Kidney capillary endothelial cell (primary cell): ENCODE measurements at places on chromosomes 16 and 17.

GRCh38 chr16:20781697-20782096 lies 17.9 kb downstream of the ACSM3 start:
- DNase-seq: no peak

DNA sequence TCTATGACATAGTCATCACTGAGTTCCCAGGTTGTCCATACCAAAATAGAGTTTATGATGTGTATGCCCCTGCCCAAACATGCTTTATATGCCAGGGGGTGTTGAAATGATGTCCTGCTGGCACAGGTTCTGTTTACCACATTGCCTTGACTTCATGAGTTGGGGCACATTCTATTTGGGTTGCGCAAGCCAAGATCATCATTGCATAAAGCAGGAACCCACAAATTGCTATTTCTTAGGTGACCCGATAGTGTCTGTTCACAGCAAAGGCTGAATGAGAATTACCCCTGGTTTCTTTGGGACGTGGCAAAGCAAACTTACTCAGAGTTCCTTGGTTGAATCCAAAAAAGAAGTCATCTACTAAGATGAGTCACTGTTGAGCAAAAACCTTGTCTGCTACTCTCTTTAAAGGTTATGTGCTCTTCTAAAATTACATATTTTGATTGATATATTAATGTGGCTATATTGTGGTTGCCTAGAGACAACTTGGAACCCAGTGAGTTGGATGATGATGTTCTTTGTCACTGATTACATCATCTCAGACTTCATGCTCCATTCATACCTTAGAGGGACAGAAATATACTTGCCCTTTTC lies 912.6 kb upstream of the SOX9 start:
- no peak for DNase-seq

DNA sequence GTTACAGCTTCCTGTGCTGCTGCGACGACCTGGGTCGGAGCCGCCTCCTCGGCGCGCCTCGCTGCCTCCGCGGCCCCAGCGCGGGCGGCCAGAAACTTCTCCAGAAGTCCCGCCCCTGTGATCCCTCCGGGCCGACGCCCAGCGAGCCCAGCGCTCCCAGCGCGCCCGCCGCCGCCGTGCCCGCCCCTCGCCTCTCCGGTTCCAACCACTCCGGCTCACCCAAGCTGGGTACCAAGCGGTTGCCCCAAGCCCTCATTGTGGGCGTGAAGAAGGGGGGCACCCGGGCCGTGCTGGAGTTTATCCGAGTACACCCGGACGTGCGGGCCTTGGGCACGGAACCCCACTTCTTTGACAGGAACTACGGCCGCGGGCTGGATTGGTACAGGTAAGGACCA lies 746 bp downstream of the HS3ST2 start:
- no peak for DNase-seq

DNA sequence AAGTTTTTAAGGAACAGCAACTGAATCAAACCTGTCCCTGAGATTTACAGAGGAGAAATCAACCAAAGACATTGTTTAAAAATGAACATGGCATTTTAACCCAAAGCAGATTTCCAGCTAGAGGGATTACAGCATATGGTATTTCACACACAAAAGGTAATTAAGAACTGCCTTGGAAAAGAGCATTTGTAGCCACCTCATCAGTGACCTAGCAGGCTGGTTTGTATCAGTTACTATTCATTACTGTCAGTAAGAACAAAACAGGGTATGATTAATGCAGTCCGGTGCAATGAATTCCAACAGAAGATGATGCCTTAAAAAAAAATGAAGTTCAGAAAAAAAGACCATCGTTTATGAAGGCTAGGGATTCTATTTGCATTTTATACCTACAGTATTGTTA lies 219.9 kb downstream of the CHD9NB start:
- DNase-seq: no peak

DNA sequence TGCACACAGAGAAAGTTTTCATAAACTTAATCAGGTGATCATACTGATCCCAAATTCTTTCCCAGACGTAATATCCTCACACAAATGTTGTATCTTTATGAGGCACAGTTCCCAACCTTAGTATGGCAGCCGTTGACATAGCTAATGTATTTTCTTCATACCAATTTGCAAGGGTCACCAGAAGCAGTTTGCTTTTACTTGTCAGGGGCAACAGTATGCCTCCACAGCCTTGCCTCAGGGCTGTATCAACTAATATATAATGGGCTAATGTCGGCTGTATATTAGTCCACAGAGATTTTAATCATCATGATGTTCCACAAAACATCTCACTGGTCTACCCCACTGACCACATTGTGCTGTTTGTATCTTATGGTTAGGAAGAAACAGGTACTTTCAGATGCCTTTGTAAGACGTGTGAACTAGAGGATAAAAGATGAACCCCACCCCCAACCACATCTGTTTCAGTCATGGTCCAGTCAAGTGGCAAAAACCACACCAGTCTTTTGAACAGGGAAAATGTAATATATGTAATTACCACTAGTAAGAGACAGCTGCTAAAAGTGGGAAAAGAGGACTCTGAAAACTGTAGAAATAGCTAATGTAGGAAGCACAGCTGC lies 55.2 kb downstream of the GAN start:
- DNase-seq: no peak

- DNase-seq: peak; percentile 69
These were observed 30.9 kb downstream of the TBCD start for GRCh38 chr17:82782657-82783207.

GRCh38 chr17:37671824-37672547 lies 28.7 kb upstream of the DDX52 start:
- no peak for DNase-seq

GRCh38 chr16:84780544-84781376 lies 39.0 kb upstream of the CRISPLD2 start:
- no peak for DNase-seq

- DNase-seq: no peak
These were observed 12.8 kb upstream of the RANGRF start for GRCh38 chr17:8275421-8276290.

DNA sequence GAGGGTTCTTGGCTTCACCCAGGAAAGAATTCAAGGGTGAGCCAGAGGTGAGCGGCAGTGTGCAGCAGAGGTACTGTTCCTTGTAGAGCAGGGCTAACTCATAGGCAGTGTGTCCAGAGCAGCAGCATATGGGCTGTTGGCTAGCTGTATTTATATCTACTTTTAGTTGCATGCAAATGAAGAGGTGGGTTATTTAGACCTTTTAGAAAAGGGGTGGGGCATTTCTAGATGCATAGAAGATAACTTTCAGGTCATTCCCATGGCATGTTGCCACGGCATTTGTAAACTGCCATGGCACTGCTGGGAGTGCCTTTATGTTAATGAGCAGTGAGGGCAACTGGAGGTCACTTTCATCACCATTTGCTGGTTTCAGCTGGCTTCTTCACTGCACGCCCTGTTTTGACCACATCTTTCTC lies 141.0 kb downstream of the STX8 start:
- DNase-seq: no peak

DNA sequence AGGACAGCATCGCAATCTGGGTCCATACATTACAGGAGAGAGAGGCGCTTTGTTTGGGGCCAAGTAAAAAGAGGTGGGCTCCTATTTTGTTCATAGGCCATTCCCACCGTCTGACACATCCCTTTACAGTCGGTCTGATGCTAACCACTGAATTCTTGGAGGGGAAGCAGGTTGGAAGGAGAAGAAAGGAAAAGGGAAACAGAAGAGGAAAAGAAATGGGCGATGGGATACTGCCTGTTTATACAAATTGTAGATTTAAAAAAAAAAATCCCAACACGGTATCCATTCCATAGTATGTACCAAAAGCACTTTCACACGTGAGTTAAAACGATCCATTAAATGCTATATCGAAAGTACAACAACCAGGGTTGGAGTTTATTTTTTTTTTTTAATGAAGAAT lies 4.0 kb upstream of the ZFHX3 start:
- DNase-seq: no peak

GRCh38 chr16:81928271-81928918 lies 82.9 kb downstream of the SDR42E1 start:
- DNase-seq: no peak

GRCh38 chr17:51487947-51488346 lies 227.6 kb downstream of the UTP18 start:
- DNase-seq: no peak

- no peak for DNase-seq
These were observed 13.4 kb upstream of the SULT1A1 start for GRCh38 chr16:28623172-28623711.

DNA sequence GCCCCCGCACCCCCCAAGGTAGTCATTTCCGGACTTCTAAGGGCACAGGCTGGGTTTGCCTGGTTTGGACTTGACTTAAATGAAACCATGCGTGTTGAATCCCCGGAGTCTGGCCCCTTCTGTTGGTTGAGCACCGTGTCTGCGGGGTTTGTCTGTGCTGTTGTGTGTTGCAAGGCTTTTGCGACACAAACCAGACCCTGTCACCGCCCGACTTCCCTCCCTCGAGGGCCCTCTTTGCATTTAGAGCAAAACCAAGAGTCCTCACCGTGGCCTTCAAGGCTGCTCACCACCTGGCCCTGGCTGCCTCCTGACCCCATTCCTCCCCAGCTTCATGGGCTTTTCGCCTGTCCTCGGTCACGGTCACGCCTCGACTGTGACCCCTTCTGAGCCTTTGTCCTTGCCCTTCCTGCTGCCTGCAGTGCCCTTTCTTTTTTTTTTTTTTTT lies 7.4 kb downstream of the CRISPLD2 start:
- no peak for DNase-seq

GRCh38 chr17:76816590-76817135 lies 51.5 kb upstream of the MGAT5B start:
- peak; percentile 33 for DNase-seq

- no peak for DNase-seq
These were observed 401.0 kb downstream of the PMP22 start for GRCh38 chr17:14864127-14864526.

GRCh38 chr16:27315333-27316037 lies 1.7 kb downstream of the IL4R start:
- DNase-seq: peak; percentile 92

DNA sequence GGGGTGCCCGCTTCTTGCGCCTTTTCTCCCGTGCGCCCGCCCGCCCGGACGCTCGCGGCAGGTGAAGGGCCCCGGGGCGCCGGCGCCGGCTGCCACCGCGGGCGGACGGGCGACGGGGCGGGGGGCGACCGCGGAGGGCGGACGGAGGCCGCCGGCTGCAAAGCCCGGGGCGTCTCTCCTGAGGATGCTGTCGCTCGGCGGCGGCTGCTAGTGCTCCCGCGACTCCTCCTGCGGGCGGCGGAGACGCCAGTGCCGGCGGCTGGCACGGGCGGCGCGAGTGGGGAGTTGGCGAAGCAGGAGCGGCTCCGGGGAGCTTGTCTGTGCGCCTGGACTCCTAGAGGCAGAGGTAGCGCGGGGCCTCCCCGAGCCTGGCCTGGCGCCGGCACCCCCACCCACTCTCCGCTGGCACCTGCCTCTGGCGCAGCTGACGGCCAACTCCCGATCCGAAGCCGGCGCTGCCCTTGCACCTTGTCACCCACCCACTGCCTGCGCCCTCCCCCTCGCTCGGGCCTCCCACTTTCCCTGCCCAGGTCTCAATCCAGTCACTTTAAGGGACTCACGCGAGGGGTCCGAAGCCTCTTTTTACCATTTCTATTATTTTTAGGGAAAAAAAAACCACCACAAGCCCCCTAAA lies at the start of gene FAM20A:
Gene FAM20A (minus strand): TSS at position 437 of the 634 bp plus-strand sequence. CDS start 701 bp downstream, outside the sequence.
- no peak for DNase-seq

GRCh38 chr16:49116873-49117272 lies 164.8 kb downstream of the CBLN1 start:
- no peak for DNase-seq

- no peak for DNase-seq
These were observed 48.7 kb upstream of the CLEC18B start for GRCh38 chr16:74469946-74470478.

GRCh38 chr16:11686713-11687380 lies 18.6 kb downstream of the SNN start:
- DNase-seq: no peak

- no peak for DNase-seq
These were observed 10.2 kb downstream of the NEUROD2 start for GRCh38 chr17:39597372-39598046.

- DNase-seq: no peak
These were observed 34.2 kb downstream of the CDH13 start for GRCh38 chr16:82660966-82661365.

DNA sequence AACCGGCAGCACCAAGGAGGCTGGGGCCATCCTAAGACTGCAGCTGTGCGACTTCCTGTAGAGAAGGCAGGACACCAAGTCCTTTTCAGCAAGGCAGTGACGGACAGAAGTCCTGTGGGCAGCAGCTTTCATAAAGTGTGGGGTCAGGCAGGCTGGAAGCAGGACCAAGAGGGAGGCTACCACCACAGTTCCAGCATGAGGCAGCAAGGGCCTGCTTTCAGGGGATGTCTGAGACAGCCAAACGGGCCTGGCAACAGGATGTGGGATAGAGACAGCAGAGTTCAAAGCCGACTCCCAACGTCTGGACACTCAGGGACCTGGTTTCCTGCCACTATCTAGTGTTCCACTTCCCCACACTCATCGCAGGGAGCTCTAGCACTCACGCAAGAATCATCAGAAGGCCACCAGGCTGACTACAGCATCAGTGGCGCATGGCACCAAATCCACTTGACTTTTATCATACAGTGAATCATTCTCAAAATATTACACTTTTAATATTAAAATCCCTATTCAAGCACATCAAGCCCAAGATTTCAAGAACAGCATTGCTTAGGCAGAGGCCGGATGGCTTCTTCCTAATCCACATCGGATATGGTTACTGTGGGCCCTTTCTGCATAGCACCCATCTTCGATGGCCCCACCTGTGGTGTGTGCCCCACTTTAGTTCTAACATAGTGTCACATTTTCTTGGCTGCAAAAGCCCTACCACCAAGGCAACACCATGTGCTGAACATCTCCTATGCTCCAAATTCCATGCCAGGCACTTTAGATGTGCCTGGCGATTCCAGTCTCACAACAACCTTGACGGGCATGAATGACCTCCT lies 5.2 kb downstream of the USP7 start:
- DNase-seq: peak; percentile 95

DNA sequence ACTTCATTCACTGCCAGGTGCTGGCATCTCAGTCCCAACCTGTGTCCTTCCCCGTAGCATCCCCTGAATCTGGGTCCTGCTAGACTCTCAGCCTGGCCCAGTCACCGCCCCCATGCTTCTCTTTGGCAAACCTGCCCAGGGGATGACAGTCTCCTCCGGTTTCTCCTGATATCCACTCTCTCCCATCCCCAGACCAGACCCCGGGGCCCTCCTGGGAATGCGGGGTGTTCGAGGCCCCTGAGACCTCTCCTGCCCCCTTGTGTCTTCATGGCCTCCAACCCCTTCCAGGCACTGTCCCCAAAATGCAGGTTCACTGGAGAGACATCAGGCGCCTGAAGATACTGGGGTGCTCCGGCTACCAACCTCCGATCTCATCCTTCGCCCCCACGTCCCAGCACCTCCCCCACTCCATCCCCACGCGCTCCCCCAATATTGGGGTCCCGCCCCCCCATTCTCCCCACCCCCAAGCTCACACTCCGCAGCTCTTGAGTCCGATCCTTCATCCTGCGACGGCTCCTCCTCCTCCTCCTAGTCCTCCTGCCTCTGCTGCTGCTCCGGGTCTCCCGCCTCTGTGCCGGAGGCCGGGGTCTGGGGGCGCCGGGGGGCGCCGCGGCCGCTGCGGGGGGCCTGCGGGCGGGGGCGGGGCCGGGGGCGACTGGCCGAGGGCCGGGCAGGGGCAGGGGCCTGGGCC lies 399 bp downstream of the STX1B start:
- DNase-seq: no peak
